ENCODE measurements at places on chromosomes 5 and 9.

GRCh38 chr5:141858079-141858765, 20.0 kb downstream of the PCDH1 start:
- DNase-seq, result no peak

DNA sequence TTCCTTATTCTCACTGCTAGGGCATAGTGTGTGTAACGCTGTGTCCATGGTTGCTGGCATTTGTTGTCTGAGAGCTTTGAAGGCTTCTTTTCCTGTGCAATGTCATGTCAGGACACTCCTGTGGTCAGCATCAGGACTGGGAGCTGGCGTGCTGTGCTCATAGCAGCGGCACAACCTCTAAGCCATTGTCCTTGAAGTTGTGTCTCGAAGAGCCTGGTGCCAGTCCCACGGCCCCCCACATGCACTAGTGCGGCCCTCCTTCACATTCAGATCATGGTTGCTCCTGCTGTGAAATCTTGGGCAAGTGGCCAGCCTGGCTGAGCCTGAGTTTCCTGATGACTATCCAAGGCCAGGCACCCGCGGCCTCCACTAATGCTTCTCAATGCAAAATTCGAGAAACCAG, 32.4 kb downstream of the PDZD2 start:
- no peak for DNase-seq

- no peak for DNase-seq
These were observed 1.9 kb downstream of the FBXO10 start for GRCh38 chr9:37574241-37574721.

- DNase-seq, result no peak
These were observed 22.4 kb downstream of the SLC9A3 start for GRCh38 chr5:501831-502184.

DNA sequence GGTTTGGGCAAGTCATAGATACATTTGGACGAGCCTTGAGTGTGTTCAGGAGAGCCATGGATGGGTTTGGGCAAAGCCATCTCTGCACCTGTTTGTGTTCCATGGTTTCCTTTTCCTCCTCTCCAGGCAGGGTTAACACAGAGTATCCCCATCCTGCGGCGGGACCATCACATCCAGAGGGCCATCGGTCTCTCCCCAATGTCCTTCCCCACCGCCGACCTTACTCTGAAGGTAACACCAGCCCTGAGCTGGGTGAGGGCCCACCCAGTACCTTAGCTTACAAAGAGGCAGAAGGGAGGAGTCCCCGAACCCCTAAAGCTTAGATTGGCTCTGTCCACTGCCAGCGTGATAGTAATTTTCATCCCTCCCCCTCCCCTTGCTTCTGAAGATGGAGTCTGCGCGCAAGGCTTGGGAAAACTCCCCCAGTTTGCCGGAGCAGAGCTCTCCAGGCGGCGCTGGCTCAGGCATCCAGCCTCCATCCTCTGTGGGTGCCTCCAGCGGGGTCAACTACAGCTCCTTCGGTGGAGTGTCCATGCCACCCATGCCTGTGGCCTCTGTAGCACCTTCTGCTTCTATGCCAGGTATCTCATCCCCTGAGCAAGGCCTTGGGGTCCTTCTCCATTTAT, 18.0 kb upstream of the POMT1 start:
- DNase-seq, result no peak

Data from cortex of kidney (tissue), 1 donor.